ENCODE measurements at places on chromosomes 3 and 15.
A peak's percentile ranks its signal among the peaks of the same experiment; 100 is the strongest.

GRCh38 chr3:64059484-64060175 is 36.3 kb upstream of the PSMD6 start:
- DNase-seq = no peak

DNA sequence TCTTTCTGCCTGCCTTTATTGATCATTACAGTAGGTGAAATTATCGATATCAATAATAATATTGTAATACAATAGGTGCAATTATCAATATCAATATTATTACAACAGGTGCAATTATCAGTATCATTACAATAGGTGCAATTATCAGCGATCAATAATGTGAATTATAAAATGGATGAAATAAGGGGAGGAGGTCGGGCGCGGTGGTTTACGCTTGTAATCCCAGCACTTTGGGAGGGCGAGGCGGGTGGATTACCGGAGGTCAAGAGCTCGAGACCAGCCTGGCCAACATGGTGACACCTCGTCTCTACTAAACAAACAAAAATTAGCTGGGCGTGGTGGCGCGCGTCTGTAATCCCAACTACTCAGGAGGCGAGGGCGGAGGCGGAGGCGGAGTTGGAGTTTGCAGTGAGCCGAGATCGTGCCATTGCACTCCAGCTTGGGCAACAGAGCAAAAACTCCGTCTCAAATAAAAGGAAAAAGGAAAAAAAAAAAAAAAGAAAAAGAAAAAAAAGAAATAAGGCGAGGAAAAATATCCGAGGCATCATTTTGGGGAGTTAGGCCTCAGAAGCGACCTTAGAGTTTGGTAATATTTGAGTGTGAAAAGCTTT is 611 bp upstream of the BNIP2 start:
- peak; percentile 73 for DNase-seq

DNA sequence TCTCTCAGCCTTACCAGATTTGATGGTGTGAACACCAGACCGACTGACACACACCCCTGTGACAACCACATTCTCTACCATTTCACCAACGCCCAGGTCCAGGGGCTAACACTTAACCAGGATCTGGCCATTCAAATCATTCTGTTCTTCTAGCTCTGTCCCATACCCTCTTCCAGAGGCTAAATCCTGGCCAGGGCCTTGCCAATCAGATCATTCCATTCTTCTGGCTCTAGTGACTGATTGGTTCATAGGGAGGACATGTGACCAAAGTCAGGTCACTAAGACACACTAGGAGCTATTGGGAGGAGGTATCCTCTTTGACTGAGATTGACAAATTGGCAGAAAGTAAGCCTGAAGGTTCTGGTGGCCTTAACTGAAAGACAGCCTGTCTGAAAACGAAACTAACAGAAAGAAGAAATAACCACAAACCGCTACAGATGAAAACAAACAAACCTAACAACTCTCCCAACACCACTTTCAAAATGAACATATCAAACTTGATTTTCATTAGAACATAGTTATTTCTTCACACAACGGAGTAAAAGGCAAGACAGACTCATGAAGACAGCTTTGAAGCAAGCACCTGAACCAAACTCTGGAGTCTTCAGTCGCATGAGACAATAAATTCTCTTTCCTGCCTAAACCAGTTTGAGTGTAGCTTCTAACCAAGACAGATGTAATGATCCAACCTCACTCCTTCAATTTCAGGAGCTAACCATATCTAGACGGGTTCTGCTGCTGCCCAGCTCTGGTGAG is 68.5 kb downstream of the TRANK1 start:
- no peak for DNase-seq

- DNase-seq = no peak
Measured at GRCh38 chr3:70180664-70181063, 131.8 kb downstream of the MDFIC2 start.

All from kidney capillary endothelial cell (primary cell).